Activated T-cell treated with anti-CD3 and anti-CD28 coated beads for 4 hours (primary cell): ENCODE measurements at places on chromosomes 6 and 20.

DNA sequence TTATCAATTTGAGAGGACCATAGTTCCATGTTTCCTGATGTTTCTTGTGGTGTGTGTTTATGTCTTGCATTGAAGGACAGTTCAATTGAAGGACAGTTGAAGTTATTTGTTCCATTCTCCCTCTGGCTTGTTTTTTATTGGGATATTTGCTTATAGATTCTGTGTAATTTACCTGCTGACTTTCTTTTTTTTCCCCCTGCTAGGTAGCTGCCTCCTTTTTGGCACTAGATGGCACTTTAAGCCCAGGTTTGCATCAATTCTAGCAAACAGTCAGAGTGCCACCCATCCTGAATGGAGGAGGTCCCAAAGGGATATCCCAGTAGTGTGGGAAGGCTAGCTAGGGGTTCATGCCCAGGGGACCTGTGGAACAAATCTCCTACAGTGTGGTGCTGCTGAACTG, 78.1 kb downstream of the CFAP61 start:
- no peak for DNase-seq

GRCh38 chr6:14040042-14040441, 77.5 kb upstream of the CD83 start:
- DNase-seq, result no peak

DNA sequence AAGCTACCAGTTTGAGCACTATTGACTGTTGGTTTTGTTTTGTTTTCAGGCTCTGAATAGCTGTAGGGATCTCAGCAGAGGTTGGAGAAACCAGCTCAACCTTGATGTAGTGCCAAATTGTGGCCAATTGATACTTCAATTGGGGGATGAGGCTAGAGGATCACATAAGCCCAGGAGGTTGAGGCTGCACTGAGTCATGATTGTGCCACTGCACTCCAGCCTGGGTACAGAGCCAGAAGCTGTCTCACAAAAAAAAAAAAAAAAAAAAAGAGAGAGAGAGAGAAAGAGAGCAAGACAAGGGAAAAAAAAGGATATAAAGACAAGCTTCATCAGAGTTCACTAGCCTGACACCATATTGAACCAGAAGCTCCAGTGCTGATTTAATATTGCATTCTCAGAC, 702.1 kb downstream of the FRK start:
- no peak for DNase-seq

DNA sequence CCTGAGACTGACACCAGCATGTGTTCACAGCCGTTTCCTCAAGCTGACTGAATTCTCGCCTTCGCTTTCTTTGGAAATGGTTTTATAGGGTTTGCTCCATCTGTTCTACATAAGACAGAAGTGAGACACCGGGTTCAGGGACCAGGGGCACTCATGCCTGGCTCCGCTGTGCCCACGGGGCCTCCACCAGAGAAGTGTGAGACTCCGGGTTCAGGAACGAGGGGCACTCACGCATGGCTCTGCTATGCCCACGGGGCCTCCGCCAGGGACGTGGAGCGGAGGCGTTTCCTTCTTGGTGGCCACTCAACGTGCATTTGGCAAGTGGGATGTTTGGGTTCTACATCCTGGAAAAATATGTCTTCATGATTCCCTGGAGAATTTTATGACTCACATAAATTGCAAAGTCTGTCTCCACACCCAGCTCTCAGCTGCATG, 106.6 kb downstream of the RNASET2 start:
- no peak for DNase-seq
